ENCODE measurements at places on chromosomes 3 and 15.

DNA sequence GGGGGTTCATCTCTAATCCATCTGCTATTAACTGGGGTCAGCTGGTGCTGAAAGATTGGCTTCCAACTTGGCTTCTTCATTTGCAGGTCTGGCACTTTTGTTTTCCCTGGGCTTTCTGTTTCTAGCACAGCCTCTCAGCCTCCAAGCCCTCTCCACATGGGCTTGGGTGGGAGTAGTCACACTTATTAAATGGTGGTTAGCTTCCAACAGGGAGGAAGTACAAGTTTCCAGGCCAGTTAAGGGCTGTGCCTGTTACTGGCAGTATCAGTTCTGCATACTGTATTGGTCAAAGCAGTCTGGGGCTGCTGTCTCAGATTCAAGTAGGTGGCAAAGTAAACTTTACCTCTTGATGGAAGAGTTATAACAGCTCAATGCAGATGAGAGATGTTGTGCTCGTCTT is 627.1 kb upstream of the CCDC54 start:
- DNase-seq: no peak

GRCh38 chr15:99126930-99127329 is 22.1 kb downstream of the SYNM start:
- no peak for DNase-seq

- DNase-seq: no peak
Observed at GRCh38 chr3:13401149-13401548, 19.0 kb downstream of the NUP210 start.

DNA sequence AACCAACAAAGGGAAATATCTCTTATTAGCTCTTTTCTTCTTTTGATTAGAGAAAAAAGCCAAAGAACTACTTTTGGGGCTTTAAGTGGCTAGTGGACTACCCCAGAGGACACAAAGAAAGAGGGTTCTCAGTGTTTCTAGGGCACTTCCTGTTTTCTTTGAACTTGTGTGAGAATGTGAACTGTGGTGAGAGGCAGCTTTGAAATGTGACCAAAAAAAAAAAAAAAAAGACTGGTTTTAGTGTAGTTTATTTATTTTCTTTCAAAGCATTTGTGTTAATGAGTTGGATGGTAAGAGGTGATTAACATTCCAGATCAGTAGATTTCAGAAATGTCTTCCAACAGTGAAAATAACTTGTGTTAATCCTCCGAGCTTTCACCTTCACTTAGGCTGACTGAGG is 32.4 kb downstream of the SELENOT start:
- no peak for DNase-seq

- no peak for DNase-seq
Observed at GRCh38 chr3:193948459-193948858, 187.5 kb upstream of the HES1 start.

GRCh38 chr15:93801206-93801605 is 430.2 kb upstream of the MCTP2 start:
- DNase-seq: no peak

GRCh38 chr3:193905541-193906396 is 230.2 kb upstream of the HES1 start:
- DNase-seq: no peak

GRCh38 chr3:38662544-38662943 is 13.1 kb upstream of the SCN5A start:
- DNase-seq: no peak

DNA sequence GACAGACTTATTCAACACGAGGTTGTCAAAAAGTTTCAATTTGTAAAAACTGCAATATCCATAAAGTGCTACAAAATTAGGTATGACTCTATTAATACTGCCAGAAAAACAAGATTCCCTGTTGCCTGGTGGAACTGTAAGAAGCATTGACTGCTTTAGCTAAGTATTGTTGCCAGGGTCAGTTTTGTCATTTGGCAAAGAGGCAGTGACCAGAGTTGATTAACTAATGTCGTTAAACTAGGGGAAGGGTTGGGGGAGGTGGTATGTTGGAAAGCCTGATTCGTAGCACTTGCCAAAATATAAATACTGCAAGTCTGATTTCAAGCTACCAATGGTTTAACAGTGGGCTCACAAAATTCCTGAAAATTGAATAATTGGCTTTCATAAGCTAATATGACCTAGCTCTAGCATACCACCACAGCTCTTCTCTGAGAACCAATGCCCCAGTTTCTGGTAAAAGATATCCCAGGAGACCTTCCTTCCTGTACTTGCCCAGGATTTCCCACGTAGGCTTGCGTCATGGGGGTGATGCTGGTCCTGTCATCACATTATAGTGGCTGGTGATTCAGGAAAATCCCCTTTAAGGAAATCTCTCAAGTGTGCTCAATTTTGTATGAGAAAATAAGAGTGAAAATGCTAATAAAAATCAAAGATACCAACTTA is 266.4 kb upstream of the TBC1D5 start:
- DNase-seq: no peak

GRCh38 chr15:98120561-98120960 is 160.1 kb downstream of the ARRDC4 start:
- no peak for DNase-seq

DNA sequence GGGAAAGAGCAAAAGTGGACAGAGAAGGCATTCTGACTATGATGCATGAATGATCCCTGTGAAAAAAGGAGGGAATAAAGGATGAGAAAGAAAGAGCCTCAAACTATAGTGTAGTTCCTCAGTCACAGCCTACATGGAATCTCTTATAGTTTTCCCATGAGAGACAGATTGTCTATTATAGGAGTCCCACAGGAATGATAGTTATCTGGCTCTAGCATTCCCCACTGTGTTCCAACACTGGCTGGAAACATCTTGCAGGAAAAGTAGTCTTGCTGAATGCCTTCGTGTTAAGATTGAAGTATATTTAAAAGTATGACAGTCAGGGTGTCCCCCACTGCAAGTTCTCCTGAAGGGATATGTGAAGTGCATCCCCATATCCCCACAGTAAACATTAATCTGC is 641.5 kb upstream of the NECTIN3 start:
- DNase-seq: no peak

DNA sequence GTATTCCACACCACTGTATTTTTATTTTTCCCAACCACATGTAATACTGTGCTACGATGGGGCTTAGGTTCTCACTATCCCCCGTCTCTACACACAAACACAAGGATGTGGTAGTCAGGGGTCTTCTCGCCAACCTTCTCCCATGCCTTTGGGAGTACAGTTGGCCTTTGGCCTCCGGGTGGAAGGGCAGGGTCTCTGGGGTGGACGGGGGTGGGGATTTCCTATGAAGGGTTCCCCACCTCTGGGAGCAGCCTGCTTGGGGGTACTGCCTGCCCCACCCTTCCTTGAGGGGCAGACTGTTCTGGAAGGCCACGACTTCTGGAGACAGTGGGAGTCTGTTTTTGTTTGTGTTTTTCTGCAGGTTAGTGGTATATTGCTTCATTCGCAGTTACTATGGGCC is 21.3 kb upstream of the RAD18 start:
- no peak for DNase-seq
